ENCODE measurements at places on chromosomes 16 and 17. TPM values are rescaled to one million over a fixed set of nuclear protein-coding genes. Genes with fewer than 3 reads are reported as not detected.

DNA sequence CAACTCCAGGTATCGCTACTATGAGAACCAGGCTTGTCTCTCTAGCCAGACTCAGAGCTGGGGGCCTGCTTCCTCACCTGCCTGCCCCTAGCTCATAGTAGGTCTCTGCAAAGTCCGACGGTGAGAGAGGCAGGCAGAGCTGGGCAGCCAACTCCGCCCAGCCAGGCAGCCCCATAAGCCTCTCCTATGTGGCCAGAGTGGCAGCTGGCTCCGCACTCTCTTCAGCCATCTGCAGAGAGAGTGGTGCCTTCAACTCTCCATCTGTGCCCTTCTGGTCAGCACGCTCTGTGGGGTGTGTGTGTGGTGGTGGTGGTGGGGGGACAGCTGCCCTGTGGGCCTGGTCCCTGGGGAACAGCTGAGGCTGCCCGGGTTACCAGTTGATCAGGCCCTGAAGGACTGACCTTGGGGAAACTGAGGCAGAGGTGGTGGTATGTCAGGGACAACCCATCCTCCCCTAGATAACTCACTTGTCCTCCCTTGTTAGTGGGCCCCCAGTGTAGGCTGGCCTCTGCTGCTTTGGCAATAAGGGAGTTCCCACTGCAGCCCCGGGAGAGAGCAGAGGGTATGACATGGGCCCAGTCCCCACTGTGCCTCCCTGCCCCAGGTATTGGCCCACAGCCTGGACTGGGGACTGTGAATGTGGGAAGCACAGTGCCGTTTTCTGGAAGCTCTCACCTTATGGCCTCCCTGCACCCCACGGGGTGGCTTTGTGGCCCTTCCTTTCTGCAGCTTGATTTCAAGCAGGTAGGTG, 1.8 kb upstream of the ADGRG1 start:
- H3K4me3 ChIP-seq = no peak overlapping the region
- H3K27ac ChIP-seq = no peak overlapping the region
- no peaks in the 10 kb centered on the region for H3K27me3 ChIP-seq
- peaks cover 81% of the 10 kb centered on the region for H3K4me1 ChIP-seq
- H3K36me3 ChIP-seq = no peaks in the 10 kb centered on the region

DNA sequence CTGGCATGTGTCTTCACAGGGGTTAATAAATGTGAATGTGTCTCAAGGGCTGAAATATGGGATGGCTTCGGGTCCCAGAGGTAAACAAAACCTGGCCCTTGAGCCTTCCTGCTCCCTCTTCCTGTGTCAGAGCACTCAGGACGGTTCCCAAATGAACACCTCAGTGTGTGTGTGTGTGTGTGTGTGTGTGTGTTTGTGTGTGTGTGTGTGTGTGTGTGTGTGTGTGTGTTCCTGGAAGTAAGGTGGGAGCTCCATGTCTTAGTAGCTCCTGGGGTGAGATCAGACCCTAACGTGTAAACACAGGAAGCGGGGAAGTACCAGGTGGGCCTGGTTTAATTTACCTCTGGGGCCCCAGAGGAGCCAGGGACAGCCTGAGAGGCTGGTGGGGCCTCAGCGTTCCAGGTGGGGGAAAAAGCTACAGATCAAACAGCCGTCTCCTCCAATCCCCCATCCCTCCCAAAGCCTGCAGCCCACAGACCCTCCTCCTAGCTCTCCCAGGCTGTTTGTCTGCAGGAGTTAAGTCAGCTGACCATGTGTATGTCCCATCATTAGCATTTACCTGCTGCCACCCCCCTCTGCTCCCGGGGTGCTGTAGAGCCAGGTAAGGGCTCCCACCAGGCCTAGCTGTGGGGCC, 6.1 kb downstream of the KIF19 start:
- no peak overlapping the region for H3K4me3 ChIP-seq
- H3K27ac ChIP-seq = no peak overlapping the region
- peaks cover 10% of the 10 kb centered on the region for H3K27me3 ChIP-seq
- no peak for DNase-seq

DNA sequence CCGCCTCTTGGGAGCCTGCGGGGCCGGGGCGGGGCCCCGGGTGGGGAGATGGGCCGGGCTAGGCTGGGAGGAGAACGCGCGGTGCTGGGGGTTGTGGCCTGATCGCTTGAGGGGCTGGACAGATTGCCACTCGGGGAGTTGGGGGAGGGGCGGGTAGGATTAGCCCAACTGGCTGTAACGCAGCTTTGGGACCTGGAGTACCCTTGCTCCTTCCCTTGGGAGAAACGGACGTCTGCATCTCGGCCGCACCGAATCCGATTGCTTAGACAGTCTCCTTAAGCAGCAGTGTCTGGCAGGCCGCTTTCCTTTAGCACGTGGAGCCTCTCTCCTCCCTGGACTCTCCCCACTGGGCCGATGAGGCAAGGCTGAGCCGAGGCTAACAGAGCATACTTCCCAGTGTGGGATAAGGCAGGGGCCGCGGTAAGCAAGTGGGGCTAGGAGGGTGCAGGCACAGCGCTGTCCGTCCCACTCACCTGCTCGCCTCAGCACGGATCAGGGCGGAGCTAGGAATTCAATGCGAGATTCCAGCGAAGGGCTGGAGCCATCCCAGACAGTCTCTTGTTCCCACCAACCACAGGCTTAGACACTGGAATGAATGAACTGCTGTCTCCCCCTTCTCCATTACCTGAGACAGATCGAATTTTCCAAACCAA, 540 bp upstream of the ACLY start:
- peaks cover 2% of the 10 kb centered on the region for H3K36me3 ChIP-seq
- no peak for DNase-seq
- peak overlapping the region; percentile 96 for H3K27ac ChIP-seq
- no peaks in the 10 kb centered on the region for H3K27me3 ChIP-seq
- H3K4me3 ChIP-seq = peak overlapping the region; percentile 96

DNA sequence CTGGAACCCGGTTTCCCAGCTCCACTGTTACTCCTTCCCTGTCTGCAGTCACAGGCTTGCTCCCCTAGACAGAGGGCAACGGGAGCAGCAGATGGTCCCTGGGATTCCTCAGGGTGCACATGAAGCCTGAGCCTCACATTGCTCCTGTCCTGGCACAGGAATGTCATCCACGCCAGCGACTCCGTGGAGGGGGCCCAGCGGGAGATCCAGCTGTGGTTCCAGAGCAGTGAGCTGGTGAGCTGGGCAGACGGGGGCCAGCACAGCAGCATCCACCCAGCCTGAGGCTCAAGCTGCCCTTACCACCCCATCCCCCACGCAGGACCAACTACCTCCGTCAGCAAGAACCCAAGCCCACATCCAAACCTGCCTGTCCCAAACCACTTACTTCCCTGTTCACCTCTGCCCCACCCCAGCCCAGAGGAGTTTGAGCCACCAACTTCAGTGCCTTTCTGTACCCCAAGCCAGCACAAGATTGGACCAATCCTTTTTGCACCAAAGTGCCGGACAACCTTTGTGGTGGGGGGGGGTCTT, 1.6 kb upstream of the DECR2 start:
- H3K4me3 ChIP-seq = peak overlapping the region; percentile 86
- peaks cover 21% of the 10 kb centered on the region for H3K4me1 ChIP-seq
- H3K36me3 ChIP-seq = no peaks in the 10 kb centered on the region

- DNase-seq = no peak
- H3K27ac ChIP-seq = no peak overlapping the region
- H3K4me1 ChIP-seq = peaks cover 42% of the 10 kb centered on the region
- no peaks in the 10 kb centered on the region for H3K27me3 ChIP-seq
- no peaks in the 10 kb centered on the region for H3K36me3 ChIP-seq
Observed at GRCh38 chr16:17271687-17272086, 199.1 kb downstream of the XYLT1 start.

PYDC1 gene
- total RNA-seq = not detected
